ENCODE measurements at places on chromosomes 1 and 21.

GRCh38 chr1:10631811-10632593, 157.3 kb downstream of the PEX14 start:
- no peak for DNase-seq

GRCh38 chr21:43767984-43768867, 7.9 kb downstream of the CSTB start:
- DNase-seq = no peak

GRCh38 chr1:1730870-1731269, 6.7 kb upstream of the CDK11A start:
- DNase-seq = no peak

DNA sequence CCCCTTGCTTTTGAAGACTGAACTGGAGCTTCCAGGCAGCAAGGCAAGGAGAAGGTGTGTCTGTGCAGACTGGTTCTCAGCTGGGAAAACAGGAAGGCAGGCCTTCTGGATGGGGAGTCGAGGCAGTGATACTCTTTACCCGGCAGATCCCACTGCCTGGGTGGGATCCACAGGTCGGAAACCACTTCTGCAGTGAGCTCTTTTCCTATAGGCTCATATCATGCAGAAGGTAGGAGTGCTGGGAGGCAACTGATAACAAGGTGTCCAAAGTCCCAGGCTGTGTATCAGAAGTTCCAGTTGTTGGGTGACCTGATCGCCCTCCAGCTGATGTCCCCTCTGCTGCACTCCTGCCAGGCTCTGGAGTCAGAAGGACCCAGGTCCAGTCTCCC, 17.1 kb downstream of the ACOT11 start:
- DNase-seq = no peak

DNA sequence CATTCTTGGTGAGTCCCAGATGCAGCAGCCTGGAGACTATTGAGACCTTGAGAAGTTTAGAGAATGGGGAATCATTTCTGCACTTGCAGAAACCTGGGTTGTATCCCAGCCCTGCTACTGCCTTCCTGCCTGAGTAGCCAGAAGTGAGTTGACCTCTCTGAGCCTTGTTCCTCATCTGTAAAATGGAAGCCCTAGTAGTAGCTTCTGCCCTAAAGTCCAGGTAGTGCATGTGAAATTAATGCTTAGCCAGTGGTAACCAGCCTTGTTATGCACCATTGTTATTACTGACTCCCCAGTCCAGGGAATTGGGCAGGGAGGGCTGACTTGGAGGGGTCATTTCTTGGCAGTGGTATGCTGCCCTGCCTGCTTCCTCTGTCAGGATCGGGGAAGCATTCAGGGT, 5.6 kb downstream of the SESN2 start:
- DNase-seq = no peak

GRCh38 chr1:44676484-44677200, 2.1 kb downstream of the ARMH1 start:
- no peak for DNase-seq

GRCh38 chr1:41894808-41895483, 23.8 kb downstream of the HIVEP3 start:
- DNase-seq = no peak

DNA sequence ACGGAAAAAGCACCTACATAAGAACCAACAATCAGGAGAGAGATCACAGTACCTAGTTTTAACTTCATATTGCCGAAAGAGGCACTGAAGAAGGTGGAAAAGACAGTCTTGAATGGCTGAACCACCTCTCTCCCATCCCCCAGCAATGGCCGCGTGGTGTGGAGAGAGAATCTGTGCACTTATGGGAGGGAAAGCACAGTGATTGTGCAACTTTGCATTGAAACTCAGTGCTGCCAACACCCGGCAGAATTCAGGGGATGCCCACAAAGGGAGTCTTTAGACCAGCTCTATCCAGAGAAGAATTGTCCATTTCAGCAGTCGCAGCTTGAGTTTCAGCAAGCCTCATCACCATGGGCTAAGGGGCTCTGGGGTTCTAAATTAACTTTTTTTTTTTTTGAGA, 186.3 kb upstream of the USP25 start:
- no peak for DNase-seq

- peak; percentile 83 for DNase-seq
Measured at GRCh38 chr1:84758968-84759491, 68.8 kb upstream of the SSX2IP start.

GRCh38 chr1:43314233-43314632, 13.5 kb downstream of the TIE1 start:
- no peak for DNase-seq

All from DMS 273 treated with DMSO at 0.1 percent for 48 hours (cell line).